ENCODE measurements at places on chromosomes 12 and 14.

GRCh38 chr14:97924922-97925613 lies 1127.9 kb downstream of the VRK1 start:
- DNase-seq: no peak

GRCh38 chr12:74401035-74401434 lies 136.6 kb upstream of the ATXN7L3B start:
- no peak for DNase-seq

- no peak for DNase-seq
Observed at GRCh38 chr12:59803735-59804134, 207.9 kb downstream of the SLC16A7 start.

GRCh38 chr14:65250162-65250495 lies 147.8 kb upstream of the MAX start:
- DNase-seq: no peak
